Pulmonary artery endothelial cell (primary cell): ENCODE measurements at places on chromosomes 7 and 10. TPM values are rescaled to one million over a fixed set of nuclear protein-coding genes. Genes with fewer than 3 reads are reported as not detected.

PDE6C gene
- total RNA-seq = not detected in 2 replicates

TCERG1L gene
- not detected in 2 replicates for total RNA-seq

SAMD9L gene
- total RNA-seq = 15.0 and 26.8 TPM in 2 replicates

DNA sequence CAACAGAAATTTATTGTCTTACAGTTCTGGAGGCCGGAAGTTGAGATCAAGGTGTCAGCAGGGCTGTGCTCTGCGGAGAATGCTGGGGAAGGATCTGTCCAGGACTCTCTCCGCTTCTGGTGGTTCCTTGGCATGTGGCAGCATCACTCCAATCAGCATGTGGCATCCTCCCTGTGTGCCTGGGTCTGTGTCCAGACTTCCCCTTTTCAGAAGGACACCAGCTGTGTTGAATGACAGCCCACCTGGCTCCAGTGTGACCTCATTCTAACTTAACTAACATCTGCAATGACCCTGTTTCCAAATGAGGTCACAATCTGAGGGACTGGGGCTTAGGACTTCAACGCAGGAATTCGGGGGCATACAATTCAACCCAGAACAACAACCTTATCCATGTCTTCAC is 141.9 kb downstream of the BMS1 start:
- no peak for DNase-seq

DNA sequence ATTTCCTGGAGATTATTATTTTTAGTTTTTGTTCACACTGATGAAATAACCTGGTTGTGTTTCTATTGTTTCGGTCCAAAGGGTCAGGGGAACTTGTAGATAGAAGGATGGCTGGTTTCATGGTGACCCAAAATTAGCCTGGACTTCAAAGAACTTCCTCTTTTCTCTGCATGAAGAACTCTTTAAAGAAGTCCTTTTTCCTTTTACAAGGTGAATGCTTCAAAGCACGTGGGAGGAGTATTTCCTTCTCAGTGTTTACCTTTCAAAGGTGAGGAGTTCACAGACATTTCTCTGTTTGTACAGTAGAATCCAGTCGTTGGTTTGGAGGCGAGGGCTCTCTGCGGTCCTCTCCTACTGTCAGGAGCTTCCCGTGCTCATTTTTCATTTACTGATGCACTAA is 561.7 kb downstream of the GATA3 start:
- DNase-seq = no peak

DNA sequence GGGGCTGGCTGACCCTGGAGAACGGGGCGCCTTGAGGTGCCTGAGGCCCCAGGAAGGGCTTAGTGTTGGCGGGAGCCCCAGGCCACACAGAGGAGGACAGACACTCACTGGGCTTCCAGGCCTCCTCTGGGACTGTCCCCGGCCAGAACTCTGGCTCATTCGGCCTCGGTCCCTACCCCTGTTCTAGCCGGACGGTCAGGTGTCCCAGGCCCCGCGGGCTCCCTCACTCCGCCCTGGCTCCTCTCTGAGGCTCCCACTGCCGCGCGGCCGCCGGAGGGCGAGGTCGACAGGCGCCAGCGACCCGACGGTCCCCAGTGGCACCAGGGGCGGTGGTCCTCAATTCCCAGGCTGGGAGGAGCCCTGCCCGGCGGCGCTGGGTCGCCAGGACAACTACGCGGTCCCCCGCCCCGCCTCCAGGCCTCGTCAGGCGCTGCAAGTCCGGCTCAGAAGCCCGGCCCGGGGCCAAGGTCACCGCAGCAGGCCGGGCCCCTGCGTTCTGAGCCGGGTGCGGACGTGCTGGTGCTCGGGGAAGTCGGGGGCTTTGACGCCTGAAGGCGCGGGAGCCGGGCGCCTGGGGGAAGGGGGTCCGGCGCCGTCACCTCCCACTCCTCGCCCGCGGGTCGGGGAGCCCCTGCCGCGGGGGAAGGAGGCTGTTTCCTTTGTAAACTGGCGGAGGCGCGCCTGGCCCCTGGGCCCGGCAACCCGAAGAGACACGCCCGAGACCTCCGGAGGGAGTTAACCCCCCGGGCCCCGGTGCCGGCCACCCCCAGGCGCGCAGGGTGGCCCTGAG is 1.1 kb upstream of the PWWP2B start:
- DNase-seq = no peak

DNA sequence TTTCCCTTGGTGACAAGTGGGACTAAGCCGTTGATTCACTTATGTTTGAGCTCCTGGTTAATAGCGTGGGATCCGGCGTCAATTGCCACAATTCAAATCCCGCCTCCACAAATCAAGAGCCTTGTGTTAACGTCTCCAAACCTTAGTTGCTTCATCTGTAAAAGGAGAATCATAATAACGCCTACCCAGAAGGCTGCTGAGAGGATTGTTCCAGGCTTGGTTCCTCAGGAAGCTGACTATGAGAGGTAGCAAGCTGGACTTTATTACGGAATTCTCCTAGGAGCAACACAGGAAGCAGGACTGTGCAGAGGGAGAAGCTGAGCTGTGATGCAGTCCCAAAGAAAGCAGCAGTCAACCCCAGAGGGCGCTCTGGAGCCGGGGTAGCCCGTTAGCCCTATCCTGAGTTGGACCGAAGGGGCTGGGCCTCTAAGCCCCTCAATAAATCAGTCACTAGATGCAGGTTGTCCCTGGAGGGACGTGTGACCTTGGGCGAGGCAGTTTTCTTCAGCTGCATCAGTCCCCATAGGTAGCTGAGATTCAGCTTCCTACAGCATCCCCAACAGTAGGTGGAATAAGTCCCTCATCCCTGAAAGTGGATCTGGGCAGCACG is 6.9 kb upstream of the BAG3 start:
- no peak for DNase-seq

- DNase-seq = no peak
Measured at GRCh38 chr7:135164357-135165061, 6.0 kb downstream of the CYREN start.

- no peak for DNase-seq
Measured at GRCh38 chr7:5690931-5691473, 90.5 kb downstream of the RNF216 start.
